ENCODE measurements at places on chromosomes 7 and 10.

DNA sequence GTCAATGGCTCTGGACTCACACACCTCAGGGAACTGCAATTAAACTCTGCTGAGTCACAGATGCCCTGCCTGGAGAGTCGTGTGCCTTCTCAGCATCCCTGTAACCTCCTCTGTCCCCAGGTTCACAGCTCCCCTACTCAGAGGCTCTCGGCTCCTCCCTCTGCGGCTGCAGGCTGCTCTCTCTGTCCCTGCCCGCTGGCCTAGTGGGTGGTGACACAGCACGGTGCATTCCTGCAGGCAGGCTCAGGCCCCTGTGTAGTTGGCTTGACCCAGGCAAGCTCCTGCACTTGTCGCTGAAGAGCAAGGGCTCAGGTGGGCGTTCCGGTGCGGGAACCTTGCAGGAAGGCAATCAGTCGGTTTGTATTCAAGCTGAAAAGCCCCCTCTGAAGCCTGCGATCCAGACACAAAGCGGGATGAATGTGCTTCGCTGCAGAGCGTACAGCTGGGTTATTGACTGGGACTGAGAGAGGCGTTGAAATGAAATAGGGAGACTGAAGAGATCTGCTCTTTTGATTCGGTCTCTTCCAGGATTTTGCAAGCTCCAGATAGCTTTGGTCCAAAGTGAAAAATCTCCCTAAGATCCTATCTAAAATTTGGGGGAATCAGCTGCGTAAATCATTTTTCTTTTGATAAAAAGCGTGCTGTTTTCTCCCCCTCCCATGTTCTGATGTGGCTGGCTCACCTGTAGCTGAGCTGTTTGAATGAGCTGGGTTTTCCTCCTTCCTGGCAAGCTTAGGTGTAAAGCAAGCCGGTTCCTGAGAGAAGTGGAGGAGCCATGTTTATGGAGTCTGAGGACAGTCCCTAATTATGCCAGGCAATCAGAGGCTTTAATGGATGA, 208.7 kb upstream of the PHYHIPL start:
- no peaks in the 10 kb centered on the region for H3K27me3 ChIP-seq
- H3K27ac ChIP-seq: no peak overlapping the region
- H3K4me1 ChIP-seq: no peaks in the 10 kb centered on the region
- no peaks in the 10 kb centered on the region for H3K36me3 ChIP-seq
- no peak overlapping the region for H3K4me3 ChIP-seq

GRCh38 chr7:96380111-96380512, 58.2 kb upstream of the SLC25A13 start:
- DNase-seq: no peak
- no peak overlapping the region for H3K27ac ChIP-seq
- no peaks in the 10 kb centered on the region for H3K4me1 ChIP-seq

GRCh38 chr7:87645446-87645845, 17.2 kb downstream of the RUNDC3B start:
- no peaks in the 10 kb centered on the region for H3K27me3 ChIP-seq
- DNase-seq: no peak
- H3K27ac ChIP-seq: no peak overlapping the region
- no peak overlapping the region for H3K4me3 ChIP-seq

DNA sequence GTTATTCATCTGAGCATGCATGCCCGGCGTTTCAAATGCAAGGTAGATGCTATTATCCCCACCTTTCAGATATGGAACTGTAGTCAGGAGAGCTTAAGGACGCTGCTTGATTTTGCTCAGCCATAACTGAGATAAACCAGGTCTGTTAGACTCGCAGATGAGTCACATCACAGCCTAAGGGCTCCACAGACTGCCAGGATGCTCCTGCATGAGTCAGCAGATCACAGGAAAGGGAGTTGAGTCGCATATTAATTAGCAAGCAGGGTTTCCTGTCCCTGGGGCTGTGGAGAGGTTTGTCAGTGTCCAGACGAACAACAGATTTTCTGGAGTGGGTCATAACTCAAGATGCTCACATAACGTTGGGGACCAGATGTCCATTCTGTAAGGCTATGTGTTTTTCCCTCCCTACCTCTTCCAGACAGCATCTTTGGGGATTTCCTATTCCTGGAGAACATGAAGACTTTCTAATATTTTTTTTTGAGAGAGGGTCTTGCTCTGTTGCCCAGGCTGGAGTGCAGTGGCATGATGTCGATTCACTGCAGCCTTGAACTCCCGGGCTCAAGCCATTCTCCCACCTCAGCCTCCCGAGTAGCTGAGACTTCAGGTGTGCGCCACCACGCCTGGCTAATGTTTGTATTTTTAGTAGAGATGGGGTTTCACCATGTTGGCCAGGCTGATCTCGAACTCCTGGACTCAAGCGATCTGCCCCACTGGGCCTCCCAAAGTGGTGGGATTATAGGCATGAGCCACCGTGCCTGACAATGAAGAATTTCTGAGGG, 36.7 kb downstream of the PFKFB3 start:
- no peak for DNase-seq
- peak overlapping the region; percentile 24 for H3K27ac ChIP-seq
- H3K36me3 ChIP-seq: peaks cover 2% of the 10 kb centered on the region
- no peak overlapping the region for H3K4me3 ChIP-seq
- no peaks in the 10 kb centered on the region for H3K27me3 ChIP-seq

DNA sequence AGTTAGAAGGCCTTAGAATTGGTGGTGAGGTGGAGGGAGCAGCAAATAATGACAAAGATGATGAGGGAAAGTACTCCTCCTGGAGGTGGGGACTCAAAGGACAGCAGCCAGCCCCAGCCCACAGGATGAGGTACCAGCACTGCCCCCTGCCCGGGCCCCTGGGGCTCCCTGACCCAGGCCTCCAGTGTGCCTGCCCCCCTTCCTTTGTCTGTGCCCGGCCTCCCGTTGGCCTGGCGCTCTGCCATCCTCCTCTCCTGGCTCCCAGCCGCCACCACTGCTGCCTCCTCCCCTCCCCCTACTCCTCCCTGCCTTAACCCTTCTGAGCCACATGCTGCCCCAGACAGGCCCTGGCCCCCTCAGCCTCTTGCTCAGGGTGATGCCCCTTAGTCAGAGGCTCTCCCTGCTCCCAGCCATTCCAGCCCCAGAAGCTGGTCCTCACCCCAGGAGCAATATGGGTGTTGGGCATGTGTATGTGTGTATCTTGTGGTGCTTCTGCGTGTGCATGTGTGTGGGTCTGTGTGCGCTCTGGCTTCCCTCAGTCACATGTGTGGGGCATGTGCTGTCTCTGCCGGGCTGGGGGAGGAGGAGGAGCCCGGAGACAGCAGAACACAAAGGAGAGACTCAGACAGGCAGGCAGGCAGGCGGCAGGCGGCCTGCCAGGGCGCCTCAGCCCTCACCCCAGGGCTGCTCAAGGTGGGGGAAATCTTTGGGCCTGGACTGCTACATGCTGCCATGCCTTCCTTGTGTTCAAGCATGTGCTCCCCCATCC, 2.6 kb downstream of the LDB1 start:
- no peak overlapping the region for H3K4me3 ChIP-seq
- H3K27me3 ChIP-seq: no peaks in the 10 kb centered on the region
- H3K27ac ChIP-seq: peak overlapping the region; percentile 9
- H3K36me3 ChIP-seq: no peaks in the 10 kb centered on the region

- no peaks in the 10 kb centered on the region for H3K36me3 ChIP-seq
- H3K27me3 ChIP-seq: no peaks in the 10 kb centered on the region
- H3K4me1 ChIP-seq: no peaks in the 10 kb centered on the region
- no peak overlapping the region for H3K27ac ChIP-seq
Measured at GRCh38 chr7:26284995-26285632, 6.5 kb upstream of the SNX10 start.

GRCh38 chr7:27958933-27959548, 219.1 kb downstream of the TAX1BP1 start:
- no peak for DNase-seq
- H3K4me3 ChIP-seq: no peak overlapping the region
- no peaks in the 10 kb centered on the region for H3K27me3 ChIP-seq
- no peak overlapping the region for H3K27ac ChIP-seq
- no peaks in the 10 kb centered on the region for H3K4me1 ChIP-seq
- H3K36me3 ChIP-seq: no peaks in the 10 kb centered on the region

- DNase-seq: no peak
- H3K4me3 ChIP-seq: no peak overlapping the region
- H3K27me3 ChIP-seq: no peaks in the 10 kb centered on the region
- no peaks in the 10 kb centered on the region for H3K36me3 ChIP-seq
- H3K4me1 ChIP-seq: no peaks in the 10 kb centered on the region
- H3K27ac ChIP-seq: no peak overlapping the region
Measured at GRCh38 chr7:128177768-128178550, 63.1 kb upstream of the LEP start.

- no peak overlapping the region for H3K27ac ChIP-seq
- no peak overlapping the region for H3K4me3 ChIP-seq
- no peaks in the 10 kb centered on the region for H3K27me3 ChIP-seq
- no peaks in the 10 kb centered on the region for H3K36me3 ChIP-seq
- no peak for DNase-seq
Measured at GRCh38 chr7:90825779-90826178, 229.7 kb downstream of the CDK14 start.

DNA sequence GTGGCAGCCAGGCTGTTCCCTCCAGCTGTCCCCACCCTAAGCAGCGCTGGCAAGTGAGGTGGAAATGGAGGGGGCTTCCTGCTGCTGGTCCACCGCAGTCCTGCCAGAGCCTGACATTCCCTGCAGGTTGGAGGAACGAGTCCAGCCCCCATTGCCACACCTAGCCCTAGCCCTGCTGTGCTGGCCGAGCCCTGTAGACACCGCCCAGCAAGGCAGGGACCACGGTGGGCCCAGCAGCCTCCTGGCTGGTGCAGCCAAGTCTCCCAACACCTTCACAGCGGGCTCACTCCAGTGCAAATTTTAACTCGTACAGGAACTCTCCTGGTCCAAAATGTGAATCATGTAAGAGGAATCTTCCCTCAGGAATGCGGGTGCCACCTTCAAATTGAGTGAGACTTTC, 116.3 kb downstream of the PAXIP1 start:
- DNase-seq: peak; percentile 61
- H3K27ac ChIP-seq: no peak overlapping the region
- no peaks in the 10 kb centered on the region for H3K27me3 ChIP-seq
- H3K4me1 ChIP-seq: no peaks in the 10 kb centered on the region
- H3K36me3 ChIP-seq: no peaks in the 10 kb centered on the region
- no peak overlapping the region for H3K4me3 ChIP-seq

DNA sequence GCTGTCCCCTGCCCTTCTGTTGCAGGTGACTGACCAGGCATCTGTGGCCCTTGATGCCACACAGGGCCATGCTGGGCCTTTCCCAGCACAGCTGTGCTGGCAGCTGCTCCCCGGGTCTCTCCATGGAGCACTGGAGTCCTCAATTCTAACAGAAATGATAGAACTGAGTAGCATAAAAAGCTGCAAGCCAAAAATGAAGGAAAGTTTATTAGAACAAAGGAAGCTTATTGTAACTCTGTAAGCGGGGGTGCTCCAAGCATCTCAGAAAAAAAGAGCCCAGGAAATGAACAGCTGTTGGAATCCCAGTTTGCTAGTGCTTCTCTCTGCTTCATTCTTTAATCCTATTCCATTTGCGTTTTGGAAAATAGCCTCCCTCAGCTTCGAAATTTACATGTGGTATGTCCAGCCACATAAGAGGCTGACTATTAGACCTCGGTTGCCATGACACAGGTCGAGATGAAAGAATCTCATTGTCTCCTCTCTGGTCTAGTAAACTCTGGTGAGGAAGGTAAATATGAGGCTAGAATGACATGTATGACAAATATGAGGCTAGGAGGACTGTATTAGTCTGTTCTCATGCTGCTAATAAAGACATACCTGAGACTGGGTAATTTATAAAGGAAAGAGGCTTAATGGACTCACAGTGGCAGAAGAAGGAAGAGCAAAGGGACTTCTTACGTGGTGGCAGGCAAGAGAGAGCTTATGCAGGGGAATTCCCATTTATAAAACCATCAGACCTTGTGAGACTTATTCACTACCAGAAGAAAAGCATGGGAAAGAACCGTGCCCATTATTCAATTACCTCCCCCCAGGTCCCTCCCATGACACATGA, 23.7 kb downstream of the EPDR1 start:
- H3K4me3 ChIP-seq: no peak overlapping the region
- DNase-seq: no peak
- H3K36me3 ChIP-seq: no peaks in the 10 kb centered on the region
- no peak overlapping the region for H3K27ac ChIP-seq

- H3K4me1 ChIP-seq: no peaks in the 10 kb centered on the region
- no peak overlapping the region for H3K4me3 ChIP-seq
- H3K36me3 ChIP-seq: no peaks in the 10 kb centered on the region
- no peaks in the 10 kb centered on the region for H3K27me3 ChIP-seq
Measured at GRCh38 chr10:83372646-83373045, 766.7 kb upstream of the GHITM start.

- H3K4me3 ChIP-seq: no peak overlapping the region
- no peaks in the 10 kb centered on the region for H3K4me1 ChIP-seq
- H3K27ac ChIP-seq: peak overlapping the region; percentile 28
- H3K36me3 ChIP-seq: peaks cover 2% of the 10 kb centered on the region
Measured at GRCh38 chr10:73117976-73118743, 7.9 kb downstream of the NUDT13 start.

DNA sequence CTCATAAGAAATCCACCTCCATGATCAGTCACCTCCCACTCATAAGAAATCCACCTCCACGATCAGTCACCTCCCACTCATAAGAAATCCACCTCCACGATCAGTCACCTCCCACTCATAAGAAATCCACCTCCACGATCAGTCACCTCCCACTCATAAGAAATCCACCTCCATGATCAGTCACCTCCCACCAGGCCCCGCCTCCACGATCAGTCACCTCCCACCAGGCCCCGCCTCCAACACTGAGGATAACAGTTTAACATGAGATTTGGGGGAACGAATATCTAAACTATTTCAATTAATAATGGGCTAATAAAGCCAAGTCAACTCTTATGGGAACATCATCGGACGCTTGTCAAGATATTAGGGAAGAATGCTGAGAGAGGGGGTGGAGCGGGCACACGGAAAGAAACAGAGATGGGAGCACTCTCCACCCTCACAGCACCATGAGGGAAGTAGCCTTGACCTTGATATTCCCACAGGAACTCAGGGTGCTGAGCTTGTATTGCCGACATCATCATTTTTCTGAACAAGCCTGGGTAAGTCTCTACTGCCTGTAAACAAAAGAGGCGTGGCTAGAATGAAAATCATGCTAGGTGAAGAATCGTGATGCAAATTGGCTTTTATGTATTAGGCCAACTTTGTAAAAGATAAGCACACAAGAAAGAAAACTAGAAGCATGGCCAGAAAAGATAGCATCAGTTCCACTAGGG, 303.5 kb upstream of the KLF6 start:
- peaks cover 3% of the 10 kb centered on the region for H3K4me1 ChIP-seq
- no peaks in the 10 kb centered on the region for H3K36me3 ChIP-seq
- no peak for DNase-seq
- no peak overlapping the region for H3K27ac ChIP-seq
- H3K27me3 ChIP-seq: no peaks in the 10 kb centered on the region
- no peak overlapping the region for H3K4me3 ChIP-seq

- H3K36me3 ChIP-seq: peaks cover under 1% of the 10 kb centered on the region
- H3K4me3 ChIP-seq: no peak overlapping the region
- H3K4me1 ChIP-seq: peaks cover 3% of the 10 kb centered on the region
- H3K27ac ChIP-seq: no peak overlapping the region
- no peaks in the 10 kb centered on the region for H3K27me3 ChIP-seq
Measured at GRCh38 chr10:77973276-77973675, 46.7 kb upstream of the DLG5 start.

Data from aorta (tissue), 5 donors.